ENCODE measurements at places on chromosomes 5 and 9.

DNA sequence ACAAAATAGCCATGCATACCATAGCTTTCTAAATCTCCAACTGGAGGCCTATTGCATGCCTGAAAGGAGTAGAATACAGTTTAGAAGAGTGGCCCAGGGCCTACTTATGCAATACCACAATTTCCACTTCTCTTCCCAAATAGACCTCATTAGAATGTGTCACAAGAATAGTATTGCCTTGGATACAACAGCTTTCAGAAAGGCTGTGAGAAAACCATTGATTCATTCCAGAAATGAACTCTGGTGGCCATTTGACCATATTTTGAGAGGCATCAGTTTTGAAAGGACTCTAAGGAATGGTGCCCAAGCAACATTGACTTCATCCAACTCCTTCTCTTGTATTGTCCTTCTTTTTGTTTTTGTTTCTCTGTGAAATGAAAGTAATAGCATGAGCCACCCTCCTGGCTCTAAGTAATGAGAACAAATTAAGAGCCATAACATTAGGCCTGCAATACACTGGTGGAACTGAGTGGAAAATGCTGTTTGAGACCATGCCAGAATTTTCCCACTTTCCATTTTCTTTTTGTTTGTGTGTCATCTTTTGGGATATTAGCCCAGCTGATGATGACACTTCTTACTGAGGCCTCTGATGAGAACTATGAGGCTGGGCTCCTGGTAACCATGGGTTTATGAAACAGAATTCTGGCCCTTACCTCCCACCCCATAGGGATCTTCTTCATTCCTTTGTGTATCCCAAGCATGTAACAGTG lies 90.2 kb downstream of the TMEM174 start:
- peak; percentile 46 for DNase-seq

DNA sequence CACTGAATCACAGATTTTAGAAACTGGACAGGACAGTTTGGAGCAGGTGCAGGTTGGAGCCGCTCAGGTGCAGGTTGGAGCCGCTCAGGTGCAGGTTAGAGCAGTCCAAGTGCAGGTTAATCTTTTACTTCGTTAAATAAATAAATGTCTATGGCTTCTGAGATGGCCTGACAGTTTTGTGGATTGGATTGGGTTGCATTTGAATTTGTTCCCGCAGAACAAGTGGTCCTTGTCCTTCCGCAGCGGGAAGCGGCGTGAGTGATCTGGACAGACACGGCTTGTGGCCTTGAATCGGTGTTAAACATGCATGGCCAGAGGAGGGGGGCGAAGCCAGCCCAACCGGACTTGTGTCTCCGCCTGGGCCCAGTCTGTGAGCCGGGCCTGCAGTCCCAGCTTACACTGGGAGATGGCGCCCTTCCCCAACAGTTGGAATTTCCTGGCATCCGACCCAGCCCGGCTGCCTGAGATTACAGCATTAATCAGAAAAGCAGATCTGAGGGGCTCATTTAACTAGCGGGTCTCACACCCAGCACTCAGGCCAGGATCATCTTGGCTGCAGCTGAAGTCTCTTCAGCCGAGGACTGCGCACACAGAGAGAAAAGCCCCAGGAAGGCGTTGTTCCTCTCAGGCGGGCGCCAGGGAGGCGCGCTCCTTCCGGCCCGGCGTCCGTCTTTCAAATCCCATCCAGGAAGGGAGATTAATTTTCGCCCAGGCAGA lies 1.5 kb upstream of the OLFM1 start:
- DNase-seq: peak; percentile 30

DNA sequence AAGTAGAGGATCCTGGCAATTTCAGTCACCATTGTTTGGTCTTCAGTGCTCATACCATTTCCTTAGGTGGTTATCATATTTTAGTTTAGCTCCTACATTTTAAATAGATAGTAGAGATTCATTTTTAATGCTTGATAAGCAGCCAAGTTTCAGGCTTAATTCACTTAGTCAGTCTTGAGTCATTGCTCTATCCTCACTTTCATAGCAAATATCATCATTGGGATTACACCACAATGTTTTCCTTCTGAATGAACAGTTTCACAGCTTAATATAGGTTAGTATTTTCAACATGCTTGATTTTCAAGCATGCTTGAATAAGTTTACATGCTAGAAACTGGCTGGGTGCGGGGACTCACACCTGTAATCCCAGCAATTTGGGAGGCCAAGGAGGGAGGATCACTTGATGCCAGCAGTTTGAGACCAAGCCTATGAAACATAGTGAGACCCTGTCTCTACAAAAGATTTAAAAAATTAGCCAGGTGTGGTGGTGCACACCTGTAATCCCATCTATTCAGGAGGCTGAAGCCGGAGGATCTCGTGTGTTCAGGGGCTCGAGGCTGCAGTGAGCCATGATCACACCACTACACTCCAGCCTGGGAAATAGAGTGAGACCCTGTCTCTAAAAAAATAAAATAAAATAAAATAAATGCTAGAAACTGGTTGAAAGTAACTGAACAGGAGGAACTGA lies 339.9 kb downstream of the ADGRV1 start:
- peak; percentile 37 for DNase-seq

DNA sequence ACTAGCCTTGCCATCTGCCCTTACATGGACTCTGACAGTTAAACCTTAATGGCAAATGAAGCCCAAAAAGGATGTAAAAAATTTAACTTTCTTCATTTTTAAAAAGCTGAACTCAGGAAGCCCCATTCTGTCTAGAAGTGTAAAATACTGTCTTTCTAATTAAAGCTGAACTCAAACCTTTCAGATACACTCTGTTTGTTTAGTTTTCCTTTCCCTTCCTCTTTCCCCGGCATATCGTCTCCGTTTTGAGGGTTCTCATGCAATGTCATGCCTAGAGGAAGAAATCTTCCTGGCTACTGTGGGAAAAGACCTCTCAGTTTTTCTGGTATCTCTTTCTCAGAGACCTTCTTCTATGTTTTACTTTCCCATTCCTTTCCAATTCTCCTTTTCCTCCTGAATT lies 841.5 kb downstream of the DTWD2 start:
- no peak for DNase-seq

- peak; percentile 35 for DNase-seq
These were observed 33.5 kb downstream of the OR1J1 start for GRCh38 chr9:122444041-122444733.

GRCh38 chr5:157308836-157309465 lies 43.0 kb downstream of the CYFIP2 start:
- DNase-seq: peak; percentile 74

- DNase-seq: peak; percentile 52
These were observed at the start of gene AKNA for GRCh38 chr9:114387680-114388356. AKNA (minus strand) TSS chr9:114387982; CDS start chr9:114381333, 6,649 bp downstream.

DNA sequence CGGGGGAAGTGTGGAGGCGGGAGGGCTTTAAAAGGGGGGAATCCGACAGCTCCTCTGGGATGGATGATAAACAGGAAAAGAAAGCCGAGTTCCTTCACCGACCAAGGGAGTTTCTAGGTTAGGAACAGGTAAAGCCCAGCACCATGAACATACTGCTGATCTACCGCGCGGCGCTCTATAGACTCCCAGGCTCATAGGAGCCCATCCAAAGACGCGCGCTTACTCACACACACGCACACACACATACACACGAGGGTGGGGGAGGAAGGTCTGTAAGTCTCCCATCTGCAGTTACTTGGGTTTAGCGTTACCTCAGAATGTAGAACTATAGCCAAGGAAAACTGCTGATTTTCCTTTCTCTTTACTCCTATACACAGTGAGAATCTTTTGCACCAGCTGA lies 2.6 kb upstream of the GABRB2 start:
- DNase-seq: peak; percentile 12

DNA sequence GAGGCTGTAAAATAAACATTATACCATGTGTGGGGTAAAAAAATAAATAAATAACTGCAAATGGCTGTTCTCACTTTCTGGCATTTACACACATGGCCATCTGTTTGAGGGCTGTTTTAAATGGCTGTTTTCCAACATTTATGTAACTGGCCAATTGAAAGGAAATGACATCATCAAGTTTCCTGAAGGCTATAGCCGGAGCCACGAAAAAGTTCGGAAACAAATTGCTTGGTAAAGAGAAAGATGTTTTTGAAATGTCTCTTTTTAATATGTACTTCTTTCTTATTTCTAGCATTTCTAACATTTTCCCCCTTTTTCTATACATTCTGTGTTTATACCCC lies 95.4 kb upstream of the DAB2 start:
- DNase-seq: peak; percentile 50

DNA sequence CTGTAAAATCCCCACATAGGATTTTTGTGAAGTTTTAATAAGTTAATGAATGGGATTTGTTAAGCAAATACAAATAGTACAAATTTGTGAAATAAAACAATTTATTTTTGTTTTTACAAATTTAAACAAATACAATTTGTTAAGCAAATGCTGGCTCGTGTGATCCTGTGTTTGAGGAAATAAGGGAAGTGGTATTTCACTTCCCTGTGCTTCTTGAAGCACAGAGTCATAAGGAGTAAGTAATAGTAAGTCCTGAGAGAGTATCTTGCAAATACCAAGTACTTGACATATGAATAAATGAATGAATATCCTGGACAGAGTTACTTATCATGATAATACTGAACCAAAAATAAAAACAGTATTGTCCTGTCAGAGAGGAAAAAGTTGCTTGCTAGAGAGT lies 9.1 kb downstream of the SMIM3 start:
- DNase-seq: no peak

- DNase-seq: no peak
These were observed 34.4 kb downstream of the SMC5 start for GRCh38 chr9:70293214-70293613.

GRCh38 chr5:128673411-128673957 lies 135.4 kb upstream of the FBN2 start:
- DNase-seq: no peak

- DNase-seq: peak; percentile 71
These were observed 17.5 kb upstream of the F2RL1 start for GRCh38 chr5:76801159-76801802.

DNA sequence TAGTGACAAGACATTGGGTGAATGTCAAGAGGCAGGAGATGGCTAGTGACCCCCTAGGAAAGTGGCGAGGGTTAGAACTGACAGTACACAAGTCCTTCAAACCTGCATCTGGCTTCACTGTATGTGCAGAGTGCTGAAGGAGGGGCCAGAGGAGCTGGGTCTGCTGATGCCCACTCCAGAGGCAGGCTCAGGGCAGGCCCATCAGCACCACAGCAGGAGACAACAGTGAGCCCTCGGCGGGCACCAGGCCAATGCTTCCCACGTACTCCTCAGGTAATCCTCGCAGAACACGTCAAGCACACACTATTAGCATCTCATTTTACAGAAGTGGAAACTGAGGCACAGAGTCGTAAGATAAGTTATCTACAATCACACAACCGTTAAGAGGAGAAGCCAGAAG lies 76.1 kb upstream of the SH3PXD2B start:
- DNase-seq: no peak

DNA sequence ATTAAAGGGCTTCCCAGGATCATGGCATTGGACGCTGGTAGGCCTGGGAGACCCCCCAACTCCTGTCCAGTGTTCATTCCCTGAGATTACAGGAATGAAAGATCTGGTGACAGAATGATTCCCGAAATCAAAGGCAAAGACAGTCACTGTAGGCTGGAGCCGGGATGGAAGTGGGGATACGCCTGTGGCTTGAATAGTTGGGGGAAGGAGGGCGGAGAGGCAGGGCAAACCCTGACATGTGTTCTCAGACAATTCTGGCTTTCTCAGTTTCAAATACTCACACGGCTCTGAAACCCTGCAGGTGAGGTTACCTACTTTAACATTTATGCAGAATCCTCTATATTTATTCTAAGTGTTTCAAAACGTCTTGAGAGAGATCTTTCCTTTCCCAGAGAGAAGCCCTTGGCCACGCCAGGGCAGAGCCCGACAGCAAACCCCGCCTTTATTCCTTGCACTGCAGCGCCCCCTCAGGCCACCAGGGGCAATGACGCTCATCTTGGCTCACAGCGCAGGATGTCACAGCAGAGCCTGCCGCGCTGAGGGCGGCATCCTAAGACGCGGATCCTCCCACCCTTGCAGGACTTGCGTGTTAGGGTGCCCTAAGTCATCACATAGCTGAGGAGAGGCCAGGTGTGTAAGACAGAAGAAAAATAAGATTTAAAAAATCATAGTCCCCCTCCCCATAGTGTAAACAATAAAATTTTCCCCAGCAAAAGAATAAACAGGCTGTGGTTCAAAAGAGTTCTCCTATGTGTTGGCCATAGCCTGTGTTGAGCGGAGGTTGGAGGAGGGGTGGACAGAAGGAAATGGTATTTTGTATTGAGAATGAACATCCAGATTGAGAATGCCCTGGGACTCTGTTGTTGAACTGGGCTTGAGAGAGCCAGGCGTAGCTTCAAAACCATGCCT lies 284.5 kb downstream of the NTRK2 start:
- DNase-seq: peak; percentile 44

- no peak for DNase-seq
These were observed 458.0 kb upstream of the IZUMO3 start for GRCh38 chr9:25003686-25004085.

DNA sequence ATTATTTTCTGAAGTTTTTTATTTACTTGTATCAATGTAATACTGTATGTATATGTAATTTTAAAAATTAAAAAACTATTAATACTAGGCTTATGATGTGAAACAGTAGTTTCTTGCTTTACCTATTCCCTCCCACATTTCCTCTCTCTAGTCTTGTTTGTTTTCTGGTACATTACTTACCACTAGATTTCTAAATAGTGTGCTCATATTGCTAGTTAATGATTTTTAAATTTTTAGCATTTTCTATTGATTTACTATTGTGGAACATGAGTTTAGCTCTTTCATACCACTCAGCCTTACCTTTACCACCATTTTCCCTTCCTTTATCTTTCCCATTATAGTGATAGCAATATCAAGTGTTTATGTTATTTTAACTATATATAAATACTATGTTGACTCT lies 39.3 kb downstream of the UBE2R2 start:
- DNase-seq: no peak

- no peak for DNase-seq
These were observed 17.9 kb downstream of the FGD3 start for GRCh38 chr9:92965061-92965758.

DNA sequence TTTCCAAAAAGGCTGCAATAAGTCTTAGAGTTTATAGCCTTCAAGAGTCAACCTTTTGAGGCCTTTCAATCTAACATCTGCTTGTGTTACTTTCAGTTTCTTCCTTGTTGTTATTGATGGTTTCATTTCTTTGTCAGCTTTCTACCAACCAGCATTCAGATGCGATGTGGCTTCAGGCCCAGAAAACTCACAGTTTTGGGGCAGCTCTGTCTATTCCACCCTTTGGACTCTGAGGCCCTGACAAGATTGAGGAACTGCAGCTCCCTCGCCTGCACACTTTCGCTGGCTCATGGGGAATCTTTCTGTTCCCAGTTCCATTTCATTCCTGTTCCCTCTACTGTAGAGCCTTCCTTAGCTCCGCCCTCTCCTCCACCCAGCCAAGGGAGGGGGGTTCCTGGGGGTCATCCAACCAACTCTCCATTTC lies 13.3 kb upstream of the WHRN start:
- no peak for DNase-seq

- no peak for DNase-seq
These were observed 152.2 kb downstream of the ARHGAP26 start for GRCh38 chr5:142922223-142922952.

GRCh38 chr5:179487145-179487544 lies 63.2 kb upstream of the RUFY1 start:
- DNase-seq: no peak

DNA sequence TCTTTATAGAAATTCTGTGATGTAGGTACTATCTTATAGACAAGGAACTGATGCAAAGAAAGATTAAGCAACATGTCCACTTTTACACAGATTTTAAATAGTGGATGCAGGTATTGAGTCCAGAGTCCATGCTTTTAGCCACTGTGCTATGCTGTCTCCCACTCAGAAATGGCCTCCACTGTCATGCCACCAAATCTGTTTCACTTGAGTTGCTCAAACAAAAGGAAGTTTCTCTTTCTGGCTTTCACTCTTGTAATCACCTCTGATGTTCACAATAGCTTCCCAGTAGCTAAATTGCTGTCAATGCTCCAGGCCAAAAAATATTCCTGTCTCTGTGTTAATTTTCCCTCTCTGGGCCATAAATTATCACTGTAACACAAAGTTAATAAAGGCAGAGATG lies 77.0 kb upstream of the RASA1 start:
- no peak for DNase-seq
